Stimulated activated CD4-positive, alpha-beta T cell treated with anti-CD3 and anti-CD28 coated beads, TNF-alpha, amount 100 ng/mL, for 1 hour (primary cell): ENCODE measurements at places on chromosomes 1 and 21.

DNA sequence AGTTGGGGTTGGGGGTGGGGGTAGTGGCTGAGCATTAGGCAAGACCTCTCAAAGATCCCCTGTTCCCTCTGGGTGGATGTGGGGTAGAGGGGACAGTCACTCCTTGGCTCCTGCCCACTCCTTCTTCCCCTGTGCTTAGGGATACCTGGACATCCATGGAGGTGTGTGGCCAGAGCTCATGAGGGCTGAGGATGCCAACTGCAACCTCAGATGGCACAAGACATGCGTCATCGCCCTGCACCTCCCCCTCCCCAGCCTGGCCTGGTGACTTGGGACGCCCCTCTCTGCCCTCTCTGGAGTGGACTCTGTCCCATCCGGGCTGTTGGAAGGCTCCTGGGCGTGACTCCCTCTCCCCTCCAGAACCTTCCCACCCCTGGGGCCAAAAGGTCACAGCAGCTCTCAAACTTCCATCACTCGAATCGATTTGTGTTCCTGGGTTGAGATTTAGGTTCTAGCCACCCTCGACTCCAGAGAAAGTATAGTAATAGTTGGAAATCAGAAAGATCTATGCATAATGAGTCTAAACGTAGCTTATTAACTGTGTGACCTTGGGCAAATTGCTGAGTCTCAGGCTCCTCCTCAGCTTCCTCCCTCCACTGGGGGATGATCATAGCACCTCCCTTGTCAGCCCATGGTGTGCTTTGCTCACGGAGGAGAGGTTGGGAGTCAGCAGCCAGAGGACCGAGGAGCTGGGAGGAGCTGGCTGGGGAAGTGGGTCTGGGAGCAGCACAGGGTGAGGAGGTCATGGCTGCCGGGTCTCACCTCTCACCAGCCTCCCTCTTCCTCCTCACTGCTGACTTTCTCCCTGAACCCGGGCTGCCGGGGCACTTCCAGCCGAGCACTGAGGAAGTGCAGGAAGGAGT is 2.2 kb upstream of the PTPN7 start:
- DNase-seq: no peak

- no peak for DNase-seq
Measured at GRCh38 chr1:66981679-66982078, 56.9 kb downstream of the MIER1 start.

GRCh38 chr1:67094191-67094590 is 40.2 kb upstream of the SLC35D1 start:
- no peak for DNase-seq

GRCh38 chr1:235018161-235018560 is 110.5 kb downstream of the TOMM20 start:
- no peak for DNase-seq

- DNase-seq: peak; percentile 69
Measured at GRCh38 chr1:228464487-228464983, 22.6 kb upstream of the RNF187 start.

GRCh38 chr1:112304612-112305011 is 91.4 kb upstream of the CTTNBP2NL start:
- no peak for DNase-seq
